Activated CD4-positive, alpha-beta memory T cell treated with anti-CD3 and anti-CD28 coated beads for 36 hours (primary cell): ENCODE measurements at places on chromosomes 7 and 10.

DNA sequence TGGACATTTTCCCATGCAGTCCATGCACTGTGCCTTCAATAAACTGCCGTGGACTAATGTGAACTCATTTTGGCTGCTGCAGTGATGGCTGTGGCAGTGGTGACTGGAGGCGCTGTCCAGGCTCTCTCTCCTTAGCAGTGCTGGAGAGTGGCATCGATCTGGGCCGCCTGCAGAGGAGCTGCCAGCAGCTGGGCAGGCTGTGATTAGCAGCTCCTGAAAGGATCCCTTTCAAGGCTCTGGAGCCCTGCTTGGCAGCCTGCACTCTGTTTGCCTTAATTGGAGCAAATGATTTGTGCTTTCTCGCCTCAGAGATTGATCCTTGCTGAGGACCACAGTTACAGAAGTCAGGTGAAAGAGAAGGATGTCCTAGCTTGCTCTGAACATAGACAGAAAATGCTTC is 130.1 kb upstream of the VWC2 start:
- H3K36me3 ChIP-seq = no peaks in the 10 kb centered on the region
- H3K27me3 ChIP-seq = no peaks in the 10 kb centered on the region
- no peak for DNase-seq
- no peaks in the 10 kb centered on the region for H3K4me1 ChIP-seq
- H3K4me3 ChIP-seq = no peak overlapping the region

DNA sequence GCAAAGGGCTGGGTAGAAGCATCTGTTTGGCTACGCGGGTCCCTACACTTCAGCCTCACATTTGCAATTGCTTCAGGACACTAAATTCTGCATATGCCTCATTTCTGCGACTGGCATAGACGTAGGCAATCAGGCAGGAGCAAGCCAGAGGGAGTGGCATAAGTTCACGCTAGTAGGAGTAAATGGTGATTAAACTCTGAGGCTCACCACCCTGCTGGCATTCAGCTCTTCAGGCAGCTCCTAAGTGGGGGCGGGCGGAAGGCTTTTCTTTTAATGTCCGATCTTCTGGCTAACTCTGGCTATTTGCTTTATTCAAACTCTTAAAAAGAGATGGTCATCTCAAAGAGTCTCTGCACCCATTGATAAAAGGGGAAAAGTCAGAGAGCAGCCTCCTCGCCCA is 45.3 kb downstream of the RGS10 start:
- H3K4me1 ChIP-seq = peaks cover 82% of the 10 kb centered on the region
- no peak for DNase-seq
- no peak overlapping the region for H3K4me3 ChIP-seq
- H3K36me3 ChIP-seq = peaks cover 32% of the 10 kb centered on the region
- peak overlapping the region; percentile 34 for H3K27ac ChIP-seq
- H3K27me3 ChIP-seq = no peaks in the 10 kb centered on the region

- peaks cover 2% of the 10 kb centered on the region for H3K36me3 ChIP-seq
- H3K4me3 ChIP-seq = no peak overlapping the region
- H3K4me1 ChIP-seq = peaks cover 29% of the 10 kb centered on the region
- DNase-seq = no peak
- H3K27ac ChIP-seq = no peak overlapping the region
Observed at GRCh38 chr7:27950123-27950522, 210.2 kb downstream of the TAX1BP1 start.

- no peak overlapping the region for H3K4me3 ChIP-seq
- H3K4me1 ChIP-seq = no peaks in the 10 kb centered on the region
- H3K27me3 ChIP-seq = no peaks in the 10 kb centered on the region
- H3K36me3 ChIP-seq = no peaks in the 10 kb centered on the region
- DNase-seq = no peak
- no peak overlapping the region for H3K27ac ChIP-seq
Observed at GRCh38 chr7:109834851-109835250, 1256.1 kb upstream of the LRRN3 start.

GRCh38 chr10:129662426-129662825 is 195.4 kb downstream of the MGMT start:
- no peaks in the 10 kb centered on the region for H3K27me3 ChIP-seq
- H3K36me3 ChIP-seq = peaks cover 53% of the 10 kb centered on the region
- no peak overlapping the region for H3K27ac ChIP-seq
- no peaks in the 10 kb centered on the region for H3K4me1 ChIP-seq

GRCh38 chr7:47239034-47239433 is 342.9 kb downstream of the TNS3 start:
- H3K4me1 ChIP-seq = no peaks in the 10 kb centered on the region
- DNase-seq = no peak
- no peaks in the 10 kb centered on the region for H3K27me3 ChIP-seq
- H3K27ac ChIP-seq = no peak overlapping the region
